Smooth muscle cell of bladder (primary cell): ENCODE measurements at places on chromosomes 3 and 15. TPM values are rescaled to one million over a fixed set of nuclear protein-coding genes. Genes with fewer than 3 reads are reported as not detected.

BOC gene
- total RNA-seq: 8.4 and 8.7 TPM in 2 replicates

NMNAT3 gene
- 0.28 and 0.74 TPM in 2 replicates for total RNA-seq

TLNRD1 gene
- total RNA-seq: 2.1 and 2.8 TPM in 2 replicates

GOLGA6L4 gene
- total RNA-seq: 0.37 and 0.43 TPM in 2 replicates

CCDC191 gene
- total RNA-seq: 1.8 and 2.0 TPM in 2 replicates

FANCD2OS gene
- not detected in 2 replicates for total RNA-seq

CSPG5 gene
- total RNA-seq: 0.18 and 0.28 TPM in 2 replicates

GOLGA8T gene
- 0.14 TPM in 1 of 2 replicates, not detected in the other for total RNA-seq

PRR20G gene
- not detected in 2 replicates for total RNA-seq
